ENCODE measurements at places on chromosomes 16 and 17.

DNA sequence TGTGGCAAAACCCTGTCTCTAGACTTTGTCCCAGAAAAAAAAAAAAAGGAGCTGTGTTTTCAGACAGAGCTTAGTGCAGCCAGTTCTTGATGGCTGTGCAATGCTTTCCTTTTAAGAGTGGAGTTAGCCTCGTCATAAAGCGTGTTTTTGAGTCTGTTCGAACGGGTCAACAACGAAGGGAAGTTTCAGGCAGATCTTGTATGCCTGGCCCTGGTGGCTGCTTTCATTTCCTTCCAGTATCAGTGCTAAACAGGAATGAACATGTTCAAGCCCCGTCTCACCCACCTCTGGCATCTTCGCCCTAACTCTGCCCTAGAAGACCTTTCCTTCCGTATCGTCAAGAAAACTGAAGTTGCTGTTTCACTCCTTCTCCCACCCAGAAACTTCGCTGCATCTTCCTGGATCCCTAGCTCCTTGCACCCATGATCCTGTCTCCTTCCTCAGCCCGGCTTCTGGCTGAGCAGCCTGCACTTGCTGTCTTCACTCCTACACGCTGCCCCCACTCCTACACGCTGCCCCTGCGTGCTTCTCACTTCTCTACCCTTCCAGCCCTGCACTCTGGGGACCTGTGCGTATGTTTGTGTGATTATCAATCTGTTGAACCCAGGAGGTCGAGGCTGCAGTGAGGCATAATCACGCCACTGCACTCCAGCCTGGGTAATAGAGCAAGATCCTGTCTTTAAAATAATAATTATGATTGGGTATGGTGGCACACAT is 55.3 kb downstream of the USP10 start:
- DNase-seq, result no peak

DNA sequence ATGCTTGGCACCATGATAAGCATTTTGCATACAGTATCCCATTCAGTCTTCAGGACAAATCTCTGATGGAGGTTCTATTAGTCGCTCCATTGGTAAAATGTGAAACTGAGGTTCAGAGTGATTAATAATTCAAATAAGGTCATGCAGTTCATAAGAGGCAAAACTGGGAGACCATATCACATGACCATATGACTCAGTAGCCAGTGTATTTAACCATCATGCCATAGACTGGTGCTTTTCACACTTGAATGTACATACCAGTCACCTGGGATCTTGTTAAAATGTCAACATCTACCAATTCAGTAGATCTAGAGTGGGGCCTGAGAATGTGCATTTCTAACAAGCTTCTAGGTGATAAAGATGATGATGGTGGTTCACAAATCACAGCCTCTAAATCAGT is 4.3 kb downstream of the ACSM3 start:
- no peak for DNase-seq

- no peak for DNase-seq
Measured at GRCh38 chr16:66508914-66509496, 40.9 kb downstream of the TK2 start.

DNA sequence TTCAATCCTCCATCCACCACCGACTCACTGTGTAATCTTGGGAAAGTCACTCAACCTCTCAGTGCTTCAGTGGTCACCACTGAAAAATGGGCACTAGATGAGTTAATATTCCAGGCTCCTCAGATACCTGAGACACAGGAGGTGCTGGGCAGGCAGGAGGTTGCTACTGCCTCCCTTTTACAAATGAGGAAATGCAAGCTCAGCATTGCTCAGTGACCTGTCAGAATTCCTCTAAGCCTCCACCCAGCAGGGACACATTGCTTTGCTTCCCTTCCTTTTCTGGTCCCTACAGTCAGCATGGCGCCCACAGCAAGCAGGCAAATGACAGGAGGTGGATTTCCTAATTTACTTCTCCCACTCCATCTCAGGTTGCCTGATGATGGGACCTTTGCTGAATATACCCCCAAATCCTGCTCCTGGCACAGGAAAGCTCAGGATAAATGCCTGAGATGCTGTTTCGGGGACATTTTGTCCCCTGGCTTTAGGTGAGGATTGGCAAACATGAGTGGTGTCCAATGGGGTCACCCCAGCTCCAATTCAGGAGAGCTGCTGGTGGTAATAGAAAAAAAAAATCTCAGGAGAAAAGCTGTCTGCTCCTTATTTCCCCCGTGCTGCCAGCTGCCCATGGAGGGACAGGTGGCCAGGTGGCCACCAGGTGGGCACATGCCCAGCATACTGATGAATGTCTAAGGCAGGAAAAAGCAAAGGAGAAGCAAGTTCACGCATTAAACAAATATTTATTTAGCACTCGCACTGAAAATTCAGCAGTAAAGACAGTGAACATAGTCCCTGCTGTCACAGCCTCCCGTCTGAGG is 5.0 kb upstream of the KRT13 start:
- DNase-seq, result no peak

DNA sequence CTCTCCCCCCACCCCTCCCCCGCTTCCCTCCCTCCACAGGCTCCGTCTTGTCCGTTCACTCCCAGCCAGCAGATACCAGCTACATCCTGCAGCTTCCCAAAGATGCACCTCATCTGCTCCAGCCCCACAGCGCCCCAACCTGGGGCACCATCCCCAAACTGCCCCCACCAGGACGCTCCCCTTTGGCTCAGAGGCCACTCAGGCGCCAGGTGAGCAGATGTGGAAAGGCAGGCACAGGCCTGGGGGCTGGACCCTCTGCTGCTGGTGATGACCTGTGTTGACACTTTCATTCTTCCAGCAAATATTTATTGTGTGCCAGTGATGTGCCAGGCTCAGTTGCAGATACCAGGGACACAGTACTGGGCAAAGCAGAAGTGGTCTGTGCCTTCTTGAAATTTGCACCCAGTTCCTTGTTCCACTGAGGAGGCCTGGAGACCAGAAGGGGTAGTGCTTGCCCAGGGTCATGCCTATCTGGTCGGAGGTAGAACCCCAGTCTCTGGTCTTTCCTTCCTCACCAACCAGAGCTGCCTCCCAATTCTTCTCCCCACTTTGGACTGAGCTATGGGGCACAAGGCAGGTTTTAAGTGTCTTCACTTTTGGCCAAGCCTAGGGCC is 10.3 kb upstream of the ABCC3 start:
- DNase-seq, result no peak

GRCh38 chr17:15654886-15655561 is 29.1 kb downstream of the TRIM16 start:
- no peak for DNase-seq

GRCh38 chr17:44197980-44198720 is 1.5 kb downstream of the ATXN7L3 start:
- no peak for DNase-seq

DNA sequence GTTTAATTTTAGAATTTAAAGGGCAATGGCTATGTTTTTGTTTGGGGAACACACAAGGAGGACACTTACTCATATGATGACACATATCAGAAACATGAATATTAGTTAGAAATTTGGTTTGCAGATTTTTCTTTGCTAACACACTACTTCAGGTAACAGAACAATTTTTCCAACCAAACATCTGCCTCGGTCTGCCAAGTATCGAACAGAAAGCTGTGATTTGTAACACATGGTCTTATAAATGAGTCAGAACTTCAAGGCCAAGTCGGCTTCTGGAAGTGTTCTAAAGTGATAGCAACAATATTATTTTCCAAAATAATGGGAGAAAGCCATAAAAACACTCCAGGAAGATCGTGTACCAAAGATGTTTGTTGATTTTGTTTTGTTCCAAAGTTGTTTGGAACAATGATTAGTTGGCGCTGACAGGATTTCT is 75.9 kb upstream of the PMFBP1 start:
- no peak for DNase-seq

- no peak for DNase-seq
Measured at GRCh38 chr17:4908301-4908700, 5.4 kb upstream of the CHRNE start.

DNA sequence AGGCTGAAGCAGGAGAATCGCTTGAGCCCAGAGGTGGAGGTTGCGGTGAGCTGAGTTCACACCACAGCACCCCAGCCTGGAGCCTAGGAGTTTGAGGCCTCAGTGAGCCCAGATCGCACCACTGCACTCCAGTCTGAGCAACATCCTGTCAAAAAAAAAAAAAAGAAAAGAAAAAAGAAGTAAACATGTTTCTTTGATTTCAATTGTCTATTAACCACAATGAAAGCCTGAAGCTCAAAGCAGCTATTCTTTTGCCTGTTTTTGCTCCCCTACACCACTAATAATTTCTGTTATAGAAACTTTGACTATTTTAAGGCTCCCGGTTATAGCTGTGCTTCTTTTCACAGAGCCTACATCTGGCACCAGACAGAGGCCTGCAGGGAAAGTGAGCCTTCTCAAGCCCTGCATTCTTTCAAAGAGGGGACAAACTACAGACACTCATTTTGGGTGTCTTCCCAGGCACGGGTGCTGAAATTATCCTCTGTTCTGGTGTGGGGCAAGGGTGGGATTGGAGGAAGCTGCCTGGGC is 14.2 kb upstream of the SLC52A1 start:
- no peak for DNase-seq

GRCh38 chr17:64130559-64131001 is 636 bp upstream of the ERN1 start:
- peak; percentile 25 for DNase-seq

- DNase-seq, result no peak
Measured at GRCh38 chr17:2064520-2064971, 9.6 kb downstream of the HIC1 start.

DNA sequence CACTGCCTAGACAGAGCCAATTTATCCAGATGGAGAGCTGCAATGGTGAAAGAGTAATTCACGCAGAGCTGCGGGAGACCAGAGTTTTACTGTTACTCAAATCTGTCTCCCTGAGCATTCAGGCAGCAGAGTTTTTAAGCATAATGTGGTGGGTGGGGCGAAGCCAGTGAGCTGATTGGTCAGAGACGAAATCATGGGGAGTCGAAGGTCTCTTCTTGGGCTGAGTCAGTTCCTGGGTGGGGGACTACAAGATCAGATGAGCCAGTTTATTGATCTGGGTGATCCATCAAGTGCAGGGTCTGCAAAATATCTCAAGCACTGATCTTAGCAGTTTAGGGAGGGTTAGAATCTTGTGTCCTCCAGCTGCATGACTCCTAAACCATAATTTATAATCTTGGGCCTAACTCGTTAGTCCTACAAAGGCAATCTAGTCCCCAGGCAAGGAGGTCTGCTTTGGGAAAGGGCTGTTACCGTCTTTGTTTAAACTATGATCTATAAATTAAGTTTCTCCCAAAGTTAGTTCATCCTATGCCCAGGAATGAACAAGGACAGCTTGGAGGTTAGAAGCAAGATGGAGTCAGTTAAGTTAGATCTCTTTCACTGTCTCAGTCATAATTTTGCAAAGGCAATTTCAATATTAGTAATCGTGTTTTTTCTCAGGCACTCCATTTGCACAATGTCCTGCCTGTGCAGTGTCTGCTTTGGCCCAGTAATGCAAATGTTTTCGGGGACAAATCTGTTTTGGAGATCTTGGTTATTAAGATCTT is 27.0 kb downstream of the PIGL start:
- DNase-seq, result no peak

DNA sequence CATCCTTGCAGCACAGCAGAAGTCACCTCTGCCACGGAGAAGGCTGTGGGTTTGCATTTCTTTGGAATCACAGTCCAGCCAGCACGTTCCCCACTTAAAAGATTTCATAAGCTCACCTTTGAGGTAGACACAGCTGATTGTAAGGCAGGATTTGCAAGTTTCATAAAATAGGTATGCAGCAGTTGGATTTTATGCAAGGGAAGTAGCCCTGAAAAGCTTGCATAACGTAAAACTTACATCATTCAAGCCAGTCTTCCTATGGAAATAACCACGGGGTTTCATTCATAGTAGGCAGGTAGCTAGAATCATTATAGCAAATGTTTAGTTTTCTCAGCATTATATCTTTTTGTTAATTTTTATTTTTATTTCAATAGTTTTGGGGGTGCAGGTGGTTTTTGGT is 49.8 kb upstream of the ARHGAP44 start:
- no peak for DNase-seq

DNA sequence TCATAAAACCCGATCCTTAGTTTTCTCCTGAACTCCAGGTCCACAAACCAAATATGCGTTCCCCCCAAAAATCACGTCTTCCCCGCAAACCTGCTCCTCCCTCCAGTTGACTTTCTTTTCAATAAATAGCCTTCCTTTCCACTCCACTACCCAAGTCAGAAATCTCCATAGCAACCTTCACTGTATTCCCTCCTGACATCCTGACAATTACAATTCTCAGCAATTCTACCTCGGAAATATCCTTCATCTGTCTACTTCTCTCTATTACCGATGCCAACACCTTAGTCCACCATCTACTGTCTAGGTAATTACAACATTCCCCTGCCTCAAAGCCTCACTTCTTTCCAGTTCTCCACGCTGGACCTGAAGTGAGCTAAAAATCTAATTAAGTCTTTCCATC is 50.7 kb downstream of the SMURF2 start:
- DNase-seq, result no peak

DNA sequence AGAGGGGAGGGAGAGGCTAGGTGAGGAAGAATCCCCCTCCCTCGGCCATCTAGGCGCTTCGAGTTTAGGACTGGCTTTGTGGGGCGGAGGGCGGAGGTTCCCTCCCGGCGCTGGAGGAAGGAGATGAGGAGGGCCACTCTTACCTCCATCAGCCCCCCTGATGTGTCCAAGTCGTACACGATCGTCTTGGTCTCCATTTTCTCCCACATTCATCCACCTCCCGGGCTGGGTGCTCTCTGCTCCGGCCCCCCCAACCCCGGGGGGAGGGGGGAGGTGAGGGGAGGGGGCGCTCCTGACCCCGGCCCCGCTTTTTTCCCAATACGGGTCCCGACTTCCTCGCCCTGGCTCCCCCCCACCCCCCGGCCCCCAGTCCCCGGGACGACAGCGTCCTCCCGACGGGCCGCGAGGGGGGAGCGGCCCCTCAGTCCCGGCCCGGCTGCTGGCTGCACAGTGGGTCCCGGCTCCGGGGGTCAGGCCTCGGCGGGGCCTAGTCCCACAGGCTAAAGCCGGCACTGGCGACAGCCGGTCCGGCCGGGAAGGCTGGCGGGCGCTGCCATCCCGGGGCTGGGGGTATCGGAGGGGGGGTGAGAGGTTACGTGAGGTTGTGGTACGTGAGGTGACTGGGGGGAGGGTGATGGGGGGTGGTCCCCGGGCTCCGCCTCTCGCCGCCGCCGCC is 428 bp downstream of the PHF12 start:
- DNase-seq, result no peak

DNA sequence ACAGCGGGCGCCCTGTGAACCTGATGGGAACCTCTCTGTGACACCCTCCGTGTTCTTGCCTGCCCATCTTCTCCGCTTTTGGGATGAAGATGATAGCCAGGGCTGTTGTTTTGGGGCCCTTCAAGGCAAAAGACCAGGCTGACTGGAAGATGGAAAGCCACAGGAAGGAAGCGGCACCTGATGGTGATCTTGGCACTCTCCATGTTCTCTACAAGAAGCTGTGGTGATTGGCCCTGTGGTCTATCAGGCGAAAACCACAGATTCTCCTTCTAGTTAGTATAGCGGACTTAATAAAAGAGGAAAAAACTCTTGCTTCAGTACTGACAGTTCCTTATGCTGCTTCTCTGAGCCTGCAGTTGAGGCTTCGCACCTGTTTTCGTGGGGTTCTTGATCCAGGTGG is 10.5 kb downstream of the CDK5RAP3 start:
- DNase-seq, result no peak

- no peak for DNase-seq
Measured at GRCh38 chr16:84699147-84699711, 571 bp upstream of the USP10 start.

GRCh38 chr17:58504826-58505351 is 9.5 kb downstream of the MTMR4 start:
- DNase-seq, result no peak

- DNase-seq, result no peak
Measured at GRCh38 chr17:50631195-50631907, 3.3 kb upstream of the ABCC3 start.
